ENCODE measurements at places on chromosomes 3 and 15.

- no peak for DNase-seq
Measured at GRCh38 chr3:29949131-29949530, 657.3 kb upstream of the TGFBR2 start.

GRCh38 chr15:94323076-94323475, 91.7 kb downstream of the MCTP2 start:
- no peak for DNase-seq

DNA sequence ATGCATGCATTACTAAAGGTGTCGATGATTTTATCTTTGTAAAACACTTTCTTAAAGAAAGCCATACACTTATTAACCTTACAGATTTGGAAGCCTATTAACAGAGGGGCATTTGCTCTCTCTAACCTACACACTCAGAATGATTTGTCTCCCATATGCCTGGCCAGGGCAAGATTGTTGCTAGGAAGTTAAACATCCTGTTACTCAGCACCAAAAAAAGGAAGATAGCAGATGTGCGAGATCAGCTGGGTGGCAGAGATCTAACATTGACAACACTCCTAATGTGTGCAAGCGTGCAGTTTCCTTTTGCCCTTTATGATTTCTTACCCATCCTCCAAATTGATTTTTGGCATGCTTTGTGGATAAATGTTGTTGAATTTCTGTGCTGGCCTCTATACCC, 73.9 kb upstream of the TMEM108 start:
- no peak for DNase-seq

DNA sequence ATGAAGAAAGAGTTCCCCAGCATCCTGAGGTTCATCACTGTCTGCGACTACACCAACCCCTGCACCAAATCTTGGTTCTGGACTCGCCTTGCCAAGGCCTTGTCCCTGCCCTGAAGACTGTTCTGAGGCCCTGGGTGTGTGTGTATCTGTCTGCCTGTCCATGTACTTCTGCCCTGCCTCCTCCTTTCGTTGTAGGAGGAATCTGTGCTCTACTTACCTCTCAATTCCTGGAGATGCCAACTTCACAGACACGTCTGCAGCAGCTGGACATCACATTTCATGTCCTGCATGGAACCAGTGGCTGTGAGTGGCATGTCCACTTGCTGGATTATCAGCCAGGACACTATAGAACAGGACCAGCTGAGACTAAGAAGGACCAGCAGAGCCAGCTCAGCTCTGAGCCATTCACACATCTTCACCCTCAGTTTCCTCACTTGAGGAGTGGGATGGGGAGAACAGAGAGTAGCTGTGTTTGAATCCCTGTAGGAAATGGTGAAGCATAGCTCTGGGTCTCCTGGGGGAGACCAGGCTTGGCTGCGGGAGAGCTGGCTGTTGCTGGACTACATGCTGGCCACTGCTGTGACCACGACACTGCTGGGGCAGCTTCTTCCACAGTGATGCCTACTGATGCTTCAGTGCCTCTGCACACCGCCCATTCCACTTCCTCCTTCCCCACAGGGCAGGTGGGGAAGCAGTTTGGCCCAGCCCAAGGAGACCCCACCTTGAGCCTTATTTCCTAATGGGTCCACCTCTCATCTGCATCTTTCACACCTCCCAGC, 2.9 kb downstream of the MYD88 start:
- no peak for DNase-seq

- no peak for DNase-seq
Measured at GRCh38 chr3:30621576-30621975, 15.2 kb downstream of the TGFBR2 start.

DNA sequence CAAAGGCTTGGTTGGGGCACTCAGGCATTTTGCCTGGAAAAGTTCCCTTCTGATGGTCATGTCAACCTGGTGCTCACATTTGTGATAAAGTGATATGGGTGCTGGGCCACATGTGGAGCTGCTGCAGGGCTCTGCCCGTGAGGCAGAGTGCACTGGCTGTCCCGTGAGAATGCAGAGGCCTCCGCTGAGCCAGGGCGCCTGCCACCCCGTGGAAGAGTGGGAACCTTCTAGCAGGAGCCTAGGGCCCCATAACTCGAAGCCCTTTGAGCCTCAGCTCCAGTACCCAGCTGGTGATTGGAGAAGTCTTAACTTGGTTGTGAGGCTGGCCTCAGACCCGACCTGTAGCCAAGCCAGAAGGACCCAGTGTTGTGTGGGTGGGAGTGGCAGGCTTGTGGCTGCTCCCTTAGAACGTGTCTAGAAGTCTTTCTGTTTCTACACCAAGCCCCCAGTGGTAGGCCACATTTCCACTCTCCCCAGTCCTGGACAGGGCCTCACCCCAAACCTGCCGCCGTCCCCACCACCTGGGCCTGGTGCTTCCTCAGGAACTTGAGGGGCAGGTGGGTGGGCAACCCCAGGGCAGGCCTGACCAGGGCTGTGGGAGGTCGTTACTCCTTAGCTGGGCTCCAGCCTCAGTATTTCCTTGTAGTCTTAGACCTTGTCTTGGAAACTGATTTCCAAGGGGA, 19.7 kb downstream of the SEC61A1 start:
- DNase-seq = no peak

GRCh38 chr15:63466378-63467192, 37.8 kb upstream of the USP3 start:
- peak; percentile 63 for DNase-seq

DNA sequence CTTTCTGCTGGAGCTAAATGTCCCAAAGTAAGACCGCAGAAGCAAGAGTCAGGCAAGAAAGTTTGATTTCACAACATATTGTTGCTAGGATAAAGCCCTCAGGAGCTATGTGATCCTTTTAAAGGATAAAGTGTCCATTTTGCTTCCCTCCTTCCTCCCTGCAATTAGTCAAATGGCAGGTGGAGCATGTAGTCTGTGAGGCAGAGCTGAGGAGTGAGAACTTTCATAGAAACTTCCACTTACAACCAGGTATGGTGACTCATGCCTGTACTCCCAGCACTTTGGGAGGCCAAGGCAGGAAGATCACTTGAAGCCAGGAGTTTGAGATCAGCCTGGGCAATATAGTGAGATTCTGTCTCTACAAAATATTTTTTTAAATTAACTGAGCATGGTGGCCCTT, 25.2 kb upstream of the RHCG start:
- DNase-seq = no peak

GRCh38 chr15:91968610-91969009, 115.1 kb downstream of the SLCO3A1 start:
- no peak for DNase-seq

DNA sequence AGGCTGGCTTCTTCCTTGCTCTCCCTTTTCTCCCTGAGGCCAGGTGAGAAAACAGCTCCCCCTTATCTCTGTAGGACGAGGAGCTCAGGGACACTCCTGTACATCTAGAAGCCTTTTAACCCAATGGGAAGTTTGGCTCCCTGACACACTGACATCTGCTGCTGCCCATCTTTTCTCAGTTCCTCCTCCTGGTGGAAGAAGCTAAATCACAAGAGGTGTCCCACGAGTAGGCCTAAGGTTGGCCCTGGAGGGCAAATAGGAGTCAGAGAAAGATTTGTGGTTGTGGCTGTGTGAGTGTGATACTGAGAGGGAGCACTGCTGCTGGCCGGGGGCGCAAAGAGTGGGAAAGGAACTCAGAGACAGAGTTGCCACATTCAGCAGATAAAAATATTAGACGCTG, 49.5 kb downstream of the ARHGAP31 start:
- no peak for DNase-seq

GRCh38 chr3:161690299-161690620, 193.7 kb downstream of the OTOL1 start:
- no peak for DNase-seq

GRCh38 chr3:119582178-119582577, 2.9 kb downstream of the ADPRH start:
- DNase-seq = no peak

GRCh38 chr3:103729547-103729946, 1294.7 kb downstream of the ZPLD1 start:
- no peak for DNase-seq

GRCh38 chr3:60803216-60804173, 447.8 kb downstream of the FHIT start:
- no peak for DNase-seq

GRCh38 chr3:24351779-24352469, 142.7 kb downstream of the THRB start:
- DNase-seq = no peak

DNA sequence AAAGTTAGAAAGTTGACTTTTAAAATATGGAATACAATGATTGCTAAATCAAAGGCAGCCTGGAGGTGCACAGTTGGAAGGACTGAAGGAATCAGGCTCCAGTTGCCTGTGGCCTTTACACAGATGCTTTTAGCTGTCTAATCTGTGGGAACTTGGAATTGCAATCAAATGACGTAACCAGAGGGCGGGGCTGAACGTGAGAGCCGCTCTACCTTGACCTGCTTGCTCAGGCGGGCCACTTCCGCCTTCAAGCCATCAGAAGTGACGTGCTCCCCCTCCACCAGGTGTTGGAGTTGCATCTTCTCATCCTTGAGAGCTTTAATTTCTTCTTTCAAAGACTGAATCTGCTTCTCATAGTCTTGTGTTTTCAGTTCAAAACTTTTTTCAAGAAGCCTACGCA, 37.7 kb upstream of the GNB5 start:
- DNase-seq = no peak

DNA sequence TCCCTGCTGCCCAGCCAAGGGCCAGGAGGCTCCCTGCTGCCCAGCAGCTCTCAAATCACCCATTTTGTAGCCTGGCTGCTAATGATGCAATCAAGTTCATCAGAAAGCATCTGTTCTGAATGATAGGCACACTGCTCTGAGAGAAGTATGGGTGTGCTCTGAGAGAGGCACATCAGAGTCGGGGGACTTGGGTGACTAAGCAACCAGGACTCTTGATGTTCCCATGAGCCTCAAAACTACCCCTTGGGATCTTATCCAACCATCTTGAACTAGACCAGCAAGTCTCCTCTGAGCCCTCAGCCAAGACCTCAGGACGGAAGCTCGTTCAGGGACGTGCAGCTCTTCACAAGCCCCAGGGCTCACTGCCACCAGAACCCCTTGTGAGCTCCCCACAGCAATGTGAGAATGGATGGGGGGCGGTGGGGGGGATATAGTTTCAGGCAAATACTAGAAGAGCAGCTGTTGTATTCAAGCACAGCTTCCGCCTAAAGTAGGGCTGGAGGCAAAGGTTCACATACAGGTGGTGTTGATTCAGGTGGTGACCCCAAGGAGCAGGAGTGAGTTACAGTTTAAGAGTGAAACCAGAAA, 52.2 kb upstream of the HES1 start:
- DNase-seq = no peak

- no peak for DNase-seq
Measured at GRCh38 chr3:13318626-13319470, 101.3 kb downstream of the NUP210 start.

- DNase-seq = no peak
Measured at GRCh38 chr3:21835264-21835663, 84.3 kb upstream of the ZNF385D start.

DNA sequence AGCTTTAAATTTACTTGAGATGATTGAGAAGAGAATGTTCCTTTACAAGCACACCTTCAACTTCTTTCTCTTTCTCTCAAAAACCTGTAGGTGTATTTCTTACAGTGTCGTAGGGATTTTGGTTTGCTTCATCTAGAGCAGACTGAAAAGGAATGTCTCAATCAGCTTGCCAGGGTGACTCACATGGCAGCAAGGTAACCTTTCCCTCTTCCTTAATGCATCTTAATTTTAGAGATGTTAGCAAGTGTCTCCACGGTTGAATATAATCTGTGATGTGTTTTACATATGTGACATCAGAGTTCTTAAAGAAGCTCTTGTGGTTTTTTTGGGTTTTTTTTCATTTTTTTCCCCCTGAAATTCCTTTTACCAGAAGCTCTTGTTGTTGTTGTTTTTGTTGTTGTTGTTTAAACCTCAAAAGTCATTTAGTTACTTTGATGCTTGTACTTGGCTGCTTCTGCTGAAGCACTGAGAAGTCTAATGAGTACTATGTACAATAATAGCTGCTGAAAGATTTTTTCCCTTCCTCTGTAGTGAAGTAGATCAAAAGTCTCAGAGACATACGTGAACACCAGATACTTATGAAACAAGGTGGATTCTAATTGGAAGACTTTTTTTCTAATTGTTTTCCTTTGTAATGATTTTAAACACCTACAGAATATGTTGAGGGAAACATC, 83.1 kb downstream of the RETNLB start:
- no peak for DNase-seq

Measured in HFF-Myc (cell line).